ENCODE measurements at places on chromosomes 7 and 10. TPM values are rescaled to one million over a fixed set of nuclear protein-coding genes. Genes with fewer than 3 reads are reported as not detected.

Gene NEBL
- total RNA-seq = 18.7 TPM

Gene DUSP5
- total RNA-seq = 3.8 TPM

Gene ZFAND2A
- 12.1 TPM for total RNA-seq

Gene ADIRF
- total RNA-seq = 10.6 TPM

Gene CTAGE4
- total RNA-seq = 2.7 TPM

Gene ZNF365
- total RNA-seq = 0.22 TPM

Gene ZNF503
- total RNA-seq = 26.4 TPM

Gene PLCE1
- total RNA-seq = 7.2 TPM

Gene TET1
- 0.57 TPM for total RNA-seq

Gene TMEM196
- total RNA-seq = 0.20 TPM

Gene SPAM1
- not detected for total RNA-seq

Gene POR
- 39.4 TPM for total RNA-seq

Gene TDRD1
- 1.8 TPM for total RNA-seq

Gene LHPP
- total RNA-seq = 8.1 TPM

Gene TMEM270
- total RNA-seq = not detected

Gene DNAJC12
- total RNA-seq = 8.7 TPM

Gene IL2RA
- total RNA-seq = 1.1 TPM

Gene CLDN4
- 150 TPM for total RNA-seq

Gene PILRA
- total RNA-seq = 2.0 TPM

Gene RBP3
- total RNA-seq = not detected

Gene WASHC2C
- total RNA-seq = 12.4 TPM

Gene CCSER2
- total RNA-seq = 23.0 TPM

Gene BLNK
- total RNA-seq = 25.8 TPM

Gene AGK
- total RNA-seq = 13.6 TPM

Gene RNF32
- total RNA-seq = 2.5 TPM

Gene BMS1
- 7.3 TPM for total RNA-seq

Gene ABCB1
- 3.4 TPM for total RNA-seq

Gene SLC13A1
- not detected for total RNA-seq

Gene SFXN2
- total RNA-seq = 6.2 TPM

Gene WNT2
- 0.31 TPM for total RNA-seq

Gene CREB5
- 3.9 TPM for total RNA-seq

Data from pancreas (tissue), 10 donors.